ENCODE measurements at places on chromosomes 6 and 20.
A peak's percentile ranks its signal among the peaks of the same experiment; 100 is the strongest.

DNA sequence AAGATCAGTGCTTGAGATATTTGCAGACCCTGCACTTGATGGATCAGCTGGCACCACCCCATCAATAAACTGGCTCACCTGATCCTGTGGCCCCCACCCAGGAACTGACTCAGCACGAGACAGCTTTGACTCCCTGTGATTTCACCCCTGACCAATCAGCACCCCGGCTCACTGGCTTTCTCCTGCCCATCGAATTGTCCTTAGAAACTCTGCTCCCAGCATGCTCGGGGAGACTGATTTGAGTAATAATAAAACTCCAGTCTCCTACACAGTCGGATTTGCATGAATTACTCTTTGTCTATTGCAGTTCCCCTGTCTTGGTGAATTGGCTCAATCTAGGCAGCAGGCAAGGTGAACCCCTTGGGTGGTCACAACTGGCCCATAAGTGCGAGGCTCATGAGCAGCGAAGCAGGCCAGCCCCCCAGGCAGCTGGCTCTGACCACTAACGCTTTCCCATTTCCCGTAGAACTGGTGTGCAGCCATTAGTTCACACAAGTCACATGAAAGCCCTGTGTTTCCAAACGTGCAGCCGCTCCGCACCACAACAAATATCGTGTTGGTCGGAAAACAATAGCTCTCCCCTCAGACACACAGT lies 79.6 kb downstream of the RSPH3 start:
- no peak for DNase-seq
- no peaks in the 10 kb centered on the region for H3K36me3 ChIP-seq
- H3K27me3 ChIP-seq = no peaks in the 10 kb centered on the region
- no peak overlapping the region for H3K27ac ChIP-seq

GRCh38 chr20:43448748-43449535 lies 8.8 kb upstream of the SRSF6 start:
- no peaks in the 10 kb centered on the region for H3K36me3 ChIP-seq
- H3K27me3 ChIP-seq = peaks cover 26% of the 10 kb centered on the region
- H3K27ac ChIP-seq = no peak overlapping the region

GRCh38 chr6:6892744-6893583 lies 214.8 kb upstream of the RREB1 start:
- H3K36me3 ChIP-seq = no peaks in the 10 kb centered on the region
- peaks cover 11% of the 10 kb centered on the region for H3K27me3 ChIP-seq
- no peak for DNase-seq
- H3K27ac ChIP-seq = no peak overlapping the region
- H3K4me1 ChIP-seq = no peaks in the 10 kb centered on the region

DNA sequence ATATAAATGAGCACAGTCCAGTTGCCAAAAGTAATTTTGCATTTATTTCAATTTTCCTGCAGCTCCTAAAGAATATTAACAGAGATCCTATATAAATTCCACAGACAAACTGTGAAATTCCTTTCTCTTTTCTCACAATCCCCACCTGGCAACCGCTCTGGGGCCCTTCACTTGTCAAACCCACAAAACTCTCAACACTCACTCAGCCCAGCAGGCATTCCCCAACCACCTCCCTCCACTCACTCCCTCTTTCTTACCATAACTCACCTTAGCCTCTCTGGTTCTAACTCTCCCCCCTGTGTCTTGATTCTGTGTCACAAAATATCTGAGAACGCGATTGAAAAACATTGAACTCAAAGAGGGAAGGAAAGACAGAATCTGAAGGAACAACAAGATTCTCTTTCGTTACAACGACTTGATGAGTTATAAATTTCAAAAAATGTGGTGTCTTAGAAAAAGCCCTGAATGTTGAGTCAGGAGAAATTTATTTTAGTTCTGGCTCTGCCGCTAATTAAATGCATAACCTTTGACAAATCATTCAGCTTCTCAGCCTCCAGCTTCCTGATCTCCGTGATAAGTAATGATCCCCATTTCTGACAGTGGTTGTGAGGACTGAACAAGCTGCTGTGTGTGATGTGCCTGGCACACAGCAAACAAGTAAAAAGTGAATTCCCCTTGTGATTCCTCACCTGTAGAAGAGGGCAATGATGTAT lies 87.9 kb downstream of the UNC5CL start:
- peaks cover 28% of the 10 kb centered on the region for H3K27me3 ChIP-seq
- H3K4me1 ChIP-seq = peaks cover 4% of the 10 kb centered on the region
- no peak for DNase-seq
- no peaks in the 10 kb centered on the region for H3K36me3 ChIP-seq
- H3K4me3 ChIP-seq = no peak overlapping the region

DNA sequence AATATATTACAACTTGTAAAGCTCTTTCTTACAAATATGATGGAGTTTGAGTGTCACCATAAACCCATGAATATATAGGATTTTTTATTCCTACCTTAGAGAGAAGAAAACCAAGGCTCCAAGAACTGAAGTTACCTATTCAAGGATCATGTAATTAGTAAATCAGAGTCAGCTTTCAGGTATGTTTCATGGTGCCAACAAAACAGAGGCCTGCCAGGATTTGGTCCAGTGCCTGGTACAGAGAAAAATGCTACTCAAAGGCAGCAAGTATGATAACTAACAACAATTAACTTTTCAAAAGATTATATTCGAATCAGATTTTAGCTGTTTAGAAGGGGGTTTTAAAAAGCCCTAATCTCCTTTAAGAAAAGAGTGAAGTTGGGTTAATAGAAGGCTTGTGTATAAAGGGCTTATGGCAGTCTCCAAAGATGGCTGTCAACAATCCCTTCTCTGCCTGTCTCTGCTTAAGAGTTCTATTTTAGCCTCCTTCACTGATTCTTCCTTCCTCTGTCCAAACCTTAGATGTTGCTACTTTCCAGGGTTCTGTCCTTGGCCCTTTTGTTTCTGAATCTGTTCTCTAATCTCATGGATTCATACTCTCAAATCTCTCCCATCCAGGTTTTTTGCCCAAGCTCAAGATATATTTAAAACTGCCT lies 7.8 kb downstream of the MAP3K7 start:
- DNase-seq = no peak
- H3K27ac ChIP-seq = no peak overlapping the region
- peaks cover 13% of the 10 kb centered on the region for H3K4me1 ChIP-seq

DNA sequence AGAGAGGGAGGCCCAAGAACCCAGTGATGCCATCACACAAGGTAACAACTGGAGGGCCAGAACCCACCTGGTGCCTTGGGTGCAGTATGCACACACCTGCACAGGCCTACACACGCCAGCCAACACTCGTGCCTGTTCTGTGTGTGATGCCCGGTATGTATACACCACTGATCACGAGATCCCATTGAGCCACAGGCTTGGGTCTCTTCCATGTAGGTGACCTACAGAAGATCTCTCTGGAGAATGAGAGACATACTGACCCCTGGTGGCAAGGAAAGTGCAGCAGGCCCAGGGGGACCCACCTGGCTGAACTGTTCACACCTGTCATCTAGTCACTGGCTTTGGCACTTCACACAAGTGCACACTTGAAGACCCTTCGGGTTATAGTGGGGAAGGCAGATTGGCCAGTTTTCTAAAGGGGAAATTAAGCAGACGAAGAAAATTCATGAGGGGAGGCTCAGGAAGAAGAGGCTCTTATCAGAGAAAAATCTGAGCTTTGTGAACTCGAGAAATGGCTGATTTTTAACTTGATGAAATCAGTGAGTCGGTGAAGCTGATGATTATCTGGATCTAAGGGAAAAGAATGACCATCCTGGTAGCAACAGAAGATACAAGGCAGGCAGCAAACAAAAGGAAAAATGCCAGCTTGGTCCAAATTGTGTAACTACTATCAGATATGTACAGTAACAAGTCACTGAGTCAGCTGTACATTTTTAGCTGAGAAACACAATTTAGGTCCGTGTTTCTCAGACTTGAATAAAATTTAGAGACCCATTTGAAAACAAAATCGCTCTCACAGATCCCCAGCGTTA lies 69.1 kb upstream of the PBOV1 start:
- H3K27me3 ChIP-seq = no peaks in the 10 kb centered on the region
- no peak for DNase-seq
- no peak overlapping the region for H3K4me3 ChIP-seq
- H3K27ac ChIP-seq = no peak overlapping the region
- H3K36me3 ChIP-seq = no peaks in the 10 kb centered on the region

DNA sequence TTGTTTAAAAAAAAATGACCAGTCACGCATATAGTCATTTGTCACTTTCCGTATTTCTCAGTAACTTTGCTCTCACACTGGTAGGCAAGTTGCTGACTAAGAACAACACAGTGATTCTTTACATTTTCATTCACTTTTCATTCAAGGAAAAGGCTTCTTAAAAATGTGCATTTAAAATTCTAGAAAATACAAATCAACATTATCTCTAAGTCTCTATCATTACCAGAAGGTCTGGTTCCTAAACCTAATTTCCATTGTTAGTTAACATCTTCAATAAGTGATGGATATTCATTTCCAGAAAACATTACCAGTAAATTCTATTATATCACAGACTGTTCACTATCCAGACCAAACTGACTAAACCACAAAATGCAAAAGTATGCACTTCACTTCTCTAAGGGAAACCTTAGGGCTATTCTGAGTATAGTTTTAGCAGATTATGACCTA lies 115.3 kb downstream of the AHI1 start:
- H3K4me3 ChIP-seq = no peak overlapping the region
- H3K4me1 ChIP-seq = peaks cover 9% of the 10 kb centered on the region
- H3K27ac ChIP-seq = no peak overlapping the region

DNA sequence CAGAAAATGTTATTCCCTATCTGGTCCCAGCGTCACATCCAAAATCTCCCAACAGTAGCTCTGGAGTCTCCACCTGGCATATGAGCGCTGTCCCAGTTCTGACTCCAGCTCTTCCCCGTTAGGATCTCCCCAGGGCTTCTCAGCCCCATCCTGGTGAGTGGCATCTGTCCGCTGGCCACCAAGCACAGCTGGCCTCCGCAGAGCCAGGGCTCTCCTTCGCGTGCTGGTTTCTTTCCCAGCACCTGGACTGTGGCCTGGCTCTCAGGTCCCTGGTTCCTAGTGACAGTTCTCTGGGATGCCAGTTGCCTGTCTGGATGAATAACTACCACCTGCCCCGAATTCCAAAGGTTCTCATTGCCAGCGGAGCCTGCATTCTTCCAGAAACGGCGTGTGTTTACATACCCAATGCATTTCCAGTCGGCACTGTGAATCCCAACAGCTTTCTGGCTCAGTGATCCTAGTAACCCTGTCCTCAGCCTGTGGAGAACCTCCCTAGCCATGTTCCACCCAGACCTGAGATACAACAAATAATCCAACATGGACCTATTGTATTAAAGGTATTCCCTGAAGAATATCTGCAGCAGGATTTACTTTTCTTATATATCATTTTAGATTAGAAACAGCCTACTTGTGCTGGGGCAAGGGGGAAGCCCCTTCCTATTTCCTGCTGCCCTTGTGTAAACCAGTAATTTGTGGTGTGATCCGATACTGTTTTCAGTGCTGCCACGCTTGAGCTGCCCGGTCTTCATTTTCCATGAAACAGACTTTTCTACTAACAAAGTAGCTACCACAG lies 69.9 kb upstream of the PDE10A start:
- H3K36me3 ChIP-seq = no peaks in the 10 kb centered on the region
- H3K4me3 ChIP-seq = no peak overlapping the region
- DNase-seq = no peak
- H3K27me3 ChIP-seq = no peaks in the 10 kb centered on the region
- H3K27ac ChIP-seq = no peak overlapping the region

- H3K27me3 ChIP-seq = peaks cover 2% of the 10 kb centered on the region
- H3K36me3 ChIP-seq = no peaks in the 10 kb centered on the region
- peaks cover 10% of the 10 kb centered on the region for H3K4me1 ChIP-seq
These were observed 7.1 kb downstream of the L3MBTL1 start for GRCh38 chr20:43514648-43514999.

DNA sequence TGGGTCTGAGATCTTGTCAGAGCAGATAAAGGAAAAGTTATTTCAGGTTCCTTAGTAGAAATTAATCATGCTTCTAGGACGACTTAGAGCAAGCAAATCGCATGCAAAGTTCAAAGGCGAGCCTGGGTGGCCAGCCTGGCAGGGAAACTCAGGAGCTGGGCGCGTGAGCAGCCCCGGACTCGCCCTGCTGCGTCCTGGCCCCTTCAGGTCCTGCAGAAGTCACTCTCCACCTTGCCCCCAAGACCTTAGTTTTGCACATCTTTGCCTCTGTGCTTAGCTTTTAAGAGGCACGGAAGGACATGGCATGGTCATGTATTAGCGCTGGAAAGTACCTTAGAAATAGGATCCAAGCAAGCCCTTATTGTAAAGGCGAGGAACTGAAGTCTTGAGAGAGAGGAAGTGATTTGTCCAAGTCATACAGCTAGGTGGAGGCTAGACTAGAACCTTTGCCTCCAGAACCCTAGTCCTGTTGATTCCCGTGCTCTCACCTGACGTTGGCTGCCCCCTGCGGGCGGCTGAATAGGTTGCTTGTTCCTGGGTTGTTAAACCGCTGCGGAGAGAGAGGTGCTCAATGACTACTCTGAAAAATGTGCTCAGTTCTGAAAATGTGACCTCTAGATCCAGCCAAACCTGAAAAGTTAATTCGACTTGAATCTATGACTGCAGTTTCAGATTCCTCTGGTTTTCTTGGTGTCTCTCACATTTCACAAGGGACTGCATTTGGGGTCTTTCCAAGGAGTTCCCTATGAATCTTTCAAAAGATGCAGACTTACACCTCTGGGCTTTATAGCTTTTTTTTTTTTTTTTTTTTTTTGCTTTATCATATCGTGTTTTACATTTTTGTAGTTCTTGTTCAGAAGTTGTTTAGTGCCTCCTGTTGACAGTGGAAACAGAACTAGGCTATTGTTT lies 2.7 kb downstream of the MYB start:
- H3K36me3 ChIP-seq = peaks cover 41% of the 10 kb centered on the region
- no peaks in the 10 kb centered on the region for H3K27me3 ChIP-seq
- H3K4me1 ChIP-seq = peaks cover 50% of the 10 kb centered on the region
- peak; percentile 79 for DNase-seq

DNA sequence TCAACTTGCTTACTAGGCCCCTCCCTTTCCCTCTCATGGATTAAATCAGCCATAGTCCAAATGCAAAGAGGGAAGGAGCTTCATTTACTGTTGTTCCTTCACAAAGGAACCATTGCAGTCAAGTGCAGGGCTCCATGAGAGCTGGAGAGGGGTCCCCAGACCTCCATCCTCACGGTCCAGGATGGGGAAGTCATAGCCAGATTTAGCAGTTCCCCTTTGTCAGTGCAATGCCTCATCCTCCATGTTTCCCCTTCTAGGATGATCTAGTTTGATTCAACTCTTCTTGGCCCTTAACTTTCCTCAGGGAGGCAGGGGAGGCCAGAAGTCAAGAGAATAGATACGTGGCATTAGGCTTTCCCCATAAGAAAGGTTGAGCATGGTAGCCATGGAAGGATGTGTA lies 66.5 kb upstream of the FUCA2 start:
- no peak overlapping the region for H3K27ac ChIP-seq
- DNase-seq = no peak
- peaks cover 9% of the 10 kb centered on the region for H3K4me1 ChIP-seq
- no peak overlapping the region for H3K4me3 ChIP-seq
- H3K36me3 ChIP-seq = peaks cover 2% of the 10 kb centered on the region

All from T-helper 2 cell treated with Interferon-gamma antibody and Interleukin-4, amounts not matched to agents 5 μg/mL and 100 μg/mL, for 36 hours (primary cell).